ENCODE measurements at places on chromosomes 3 and 15. TPM values are rescaled to one million over a fixed set of nuclear protein-coding genes. Genes with fewer than 3 reads are reported as not detected.

DNA sequence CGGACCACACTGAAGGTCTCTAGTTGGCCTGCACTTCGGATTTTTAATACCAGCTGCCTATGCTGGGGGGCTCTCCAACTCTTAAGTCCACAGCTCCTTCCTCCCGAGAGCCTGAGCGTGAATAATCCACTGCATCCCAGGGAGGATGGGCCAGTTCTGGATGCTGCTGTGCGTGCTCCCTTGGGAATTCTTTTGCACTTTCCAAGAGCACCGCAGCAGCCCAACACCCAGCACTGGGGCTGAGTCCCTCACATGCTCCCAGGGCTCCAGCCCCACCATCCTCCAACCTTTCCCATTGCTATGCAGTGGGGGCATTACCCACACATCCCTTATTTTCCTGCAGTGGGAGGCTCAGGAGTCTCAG lies 136.4 kb upstream of the IQSEC1 start:
- DNase-seq: no peak

DNA sequence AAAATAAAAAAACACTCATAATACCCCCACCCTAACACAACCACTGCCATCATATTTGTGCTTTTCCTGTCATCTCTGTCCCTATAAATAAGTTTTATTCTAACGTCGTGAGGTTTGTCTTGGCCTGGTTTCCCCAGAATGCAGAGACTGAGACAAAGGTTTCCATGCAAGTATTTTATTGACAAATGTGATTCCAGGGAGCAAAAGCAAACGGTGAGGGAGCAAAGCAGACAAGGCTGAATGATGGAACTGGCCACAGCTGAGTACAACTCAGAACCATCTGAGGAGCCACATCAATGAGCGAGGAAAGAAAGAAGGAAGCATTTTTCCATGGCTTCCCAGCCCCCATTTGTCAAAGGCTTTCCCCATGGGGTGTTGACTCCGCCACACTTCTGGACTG lies 37.7 kb upstream of the LARS2 start:
- no peak for DNase-seq

GRCh38 chr3:192091831-192092230 lies 630.9 kb downstream of the PYDC2 start:
- DNase-seq: no peak

- DNase-seq: no peak
Observed at GRCh38 chr15:63191895-63192618, 2.7 kb downstream of the RAB8B start.

DNA sequence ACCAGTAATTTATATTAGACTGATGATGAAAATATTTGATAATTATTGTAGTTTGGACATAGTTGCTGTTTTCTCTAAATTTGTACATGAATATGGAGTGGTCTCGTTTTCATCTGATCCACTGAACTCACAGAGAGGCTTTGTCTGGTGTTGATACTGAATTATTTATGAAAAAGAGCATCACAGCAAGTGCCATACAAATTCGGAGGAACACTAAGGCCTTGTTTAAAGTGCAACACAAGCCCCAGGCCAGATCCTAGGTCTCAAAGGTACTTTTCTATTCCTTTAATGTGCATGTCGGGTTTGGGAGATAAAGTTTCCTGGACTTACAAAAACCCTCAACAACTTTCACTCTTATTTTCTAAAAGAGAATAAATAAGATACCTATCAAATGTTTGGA lies 796.8 kb upstream of the EPHA6 start:
- no peak for DNase-seq

GRCh38 chr3:184498986-184499606 lies 62.5 kb upstream of the EPHB3 start:
- DNase-seq: no peak

The SEMA3B gene
- total RNA-seq: 45.2 TPM

The PPM1M gene
- 9.9 TPM for total RNA-seq

The HYAL3 gene
- total RNA-seq: 3.1 TPM

All from tongue (tissue), 3 donors.